ENCODE measurements at places on chromosomes 7 and 10. TPM values are rescaled to one million over a fixed set of nuclear protein-coding genes. Genes with fewer than 3 reads are reported as not detected.

DNA sequence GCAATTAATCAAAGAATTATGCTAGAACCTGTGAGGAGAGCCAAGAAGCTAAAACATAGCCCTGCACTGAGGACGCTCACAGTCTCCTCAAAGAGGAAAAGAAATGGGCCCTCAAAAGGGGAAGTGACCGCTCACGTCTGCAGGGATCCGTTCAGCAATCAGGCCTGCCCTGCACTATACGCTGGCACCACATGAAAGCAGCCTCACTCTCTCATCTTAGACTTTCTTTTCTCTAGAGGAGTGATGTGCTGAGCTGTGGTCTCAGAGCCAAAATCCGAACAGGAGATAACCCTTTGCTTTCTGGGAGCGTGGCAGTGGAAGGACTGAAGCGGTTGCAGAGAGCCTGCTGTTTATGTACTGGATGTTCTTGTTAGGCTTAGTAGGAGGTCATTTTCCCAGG, 6.3 kb upstream of the IL2RA start:
- peak; percentile 75 for DNase-seq

DNA sequence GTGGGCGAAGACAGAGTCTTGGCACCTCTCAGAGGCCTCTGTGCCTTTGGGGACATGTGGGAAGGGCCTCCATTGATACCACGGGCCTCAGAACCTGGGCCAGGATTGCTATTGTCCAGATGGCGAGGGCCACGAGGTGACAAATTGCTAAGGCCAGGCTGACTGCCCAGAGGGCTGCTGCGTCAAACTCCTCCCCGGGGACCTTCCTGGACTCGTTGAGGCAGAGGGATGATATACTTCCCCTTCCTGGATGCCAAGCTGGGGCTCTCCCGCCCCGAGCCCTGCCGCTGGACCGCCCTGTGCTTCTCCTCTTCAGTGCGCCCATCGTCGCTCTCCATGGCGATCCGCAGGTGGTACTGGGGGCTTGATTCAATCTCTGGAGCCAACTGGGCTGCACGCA, 58.9 kb downstream of the LRRC72 start:
- DNase-seq, result no peak

DNA sequence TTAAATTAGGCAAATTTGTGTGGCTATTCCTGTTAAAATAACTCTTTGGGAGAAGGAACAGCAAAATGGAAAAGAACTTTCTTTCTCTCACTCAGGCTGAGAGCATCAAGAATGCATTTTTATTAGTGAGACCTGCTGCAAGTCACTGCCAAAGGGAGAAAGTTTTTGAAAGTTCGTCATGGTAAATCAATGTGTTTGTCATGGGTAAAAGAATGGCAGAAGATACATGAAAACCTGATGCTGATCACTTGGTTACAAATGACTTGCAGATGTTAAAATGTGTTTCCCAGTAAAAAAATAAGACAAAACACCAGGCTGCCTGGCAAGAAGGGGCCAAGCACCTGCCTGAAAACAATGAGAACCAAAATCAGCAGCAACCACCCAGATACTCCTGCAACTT, 484.7 kb upstream of the NRP1 start:
- no peak for DNase-seq

GRCh38 chr10:78890506-78890905, 178.3 kb upstream of the ZMIZ1 start:
- DNase-seq, result no peak

- DNase-seq, result no peak
Measured at GRCh38 chr10:49068209-49068608, 47.1 kb downstream of the VSTM4 start.

DNA sequence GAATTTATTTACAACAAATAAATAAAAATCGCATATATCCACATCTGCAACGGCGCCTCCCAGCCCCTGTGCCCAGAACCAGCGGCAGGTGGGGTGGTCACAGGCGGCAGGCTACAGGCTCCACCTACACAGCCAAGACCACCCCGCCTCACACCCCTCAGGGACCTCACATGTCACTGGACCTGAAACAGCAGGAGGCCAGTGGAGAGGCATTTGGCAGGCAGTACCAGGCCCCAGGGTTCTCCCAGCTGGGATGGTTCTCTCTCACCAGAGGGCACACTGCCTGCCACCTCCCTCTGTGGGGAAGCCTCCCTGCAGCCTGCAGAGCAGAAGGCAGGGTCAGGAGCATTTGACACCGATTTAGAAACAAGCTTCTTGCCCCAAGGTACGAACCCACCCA, 81.5 kb downstream of the MAD1L1 start:
- no peak for DNase-seq

DNA sequence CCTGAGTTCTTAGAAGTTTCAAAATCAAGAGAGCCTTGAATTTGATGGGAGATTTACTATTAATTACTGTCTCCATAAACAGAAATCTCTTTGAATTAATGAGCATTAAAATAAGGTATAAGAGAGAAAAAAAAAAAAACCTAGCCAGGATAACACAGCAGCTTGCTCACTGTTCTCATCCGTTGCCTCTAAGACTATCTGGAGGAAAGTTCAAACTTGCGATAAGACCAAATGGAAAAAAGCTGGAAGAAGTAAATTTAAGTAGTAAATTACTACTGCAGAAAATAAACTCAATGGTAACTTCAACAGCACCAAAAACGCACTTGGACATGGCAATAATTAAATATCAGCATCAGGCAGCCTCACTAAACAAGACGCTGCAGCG, 36.7 kb downstream of the GNA12 start:
- DNase-seq, result no peak

- DNase-seq, result no peak
Measured at GRCh38 chr10:109427411-109427810, 495.9 kb downstream of the XPNPEP1 start.

DNA sequence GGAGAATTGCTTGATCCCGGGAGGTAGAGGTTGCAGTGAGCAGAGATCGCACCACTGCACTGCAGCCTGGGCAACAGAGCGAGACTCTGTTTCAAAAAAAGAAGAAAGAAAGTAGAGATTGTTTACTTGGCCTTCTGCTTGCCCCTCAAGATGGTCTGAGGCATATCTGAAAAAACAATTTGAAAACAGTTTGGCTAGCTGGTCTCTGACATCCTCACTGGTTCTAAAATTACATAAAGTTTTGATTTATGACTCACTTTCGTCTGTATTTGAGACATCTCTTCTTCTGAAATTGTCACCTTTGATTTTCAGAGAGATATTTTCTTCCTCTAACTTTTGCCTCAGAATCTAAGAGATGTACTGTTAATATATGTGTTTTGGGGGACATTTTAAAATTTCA, 49.6 kb upstream of the HELLS start:
- DNase-seq, result no peak

- DNase-seq, result no peak
Measured at GRCh38 chr7:151657173-151657572, 137.5 kb upstream of the RHEB start.

DNA sequence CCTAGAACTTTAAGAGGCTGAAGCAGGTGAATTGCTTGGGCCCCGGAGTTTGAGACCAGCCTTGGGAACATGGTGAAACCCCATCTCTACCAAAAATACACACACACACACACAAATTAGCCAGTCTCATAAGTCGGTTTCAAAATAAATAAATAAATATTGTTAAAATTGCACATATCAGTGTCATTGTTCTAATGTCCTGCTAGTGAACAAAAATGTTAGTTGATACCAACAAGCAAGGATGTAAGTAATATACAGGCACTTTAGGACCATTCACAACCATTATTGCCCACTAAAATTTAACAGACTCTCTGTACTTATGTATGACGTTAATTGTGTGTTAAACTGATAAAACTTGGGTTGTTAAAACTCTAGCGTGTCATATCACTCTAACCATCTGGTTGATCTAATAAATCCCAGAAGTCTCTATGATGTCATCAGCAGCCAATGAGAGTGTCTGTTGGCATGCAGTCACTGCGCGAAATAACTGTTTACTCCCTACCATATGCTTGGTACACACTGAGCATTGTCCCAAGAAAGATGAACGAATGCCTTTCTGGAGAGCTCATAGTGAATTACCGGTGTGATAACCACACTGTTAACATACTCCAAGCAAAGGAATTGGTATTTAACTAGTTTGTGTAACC, 30.4 kb upstream of the OTUD1 start:
- DNase-seq, result no peak

GRCh38 chr7:106392590-106392989, 107.8 kb upstream of the NAMPT start:
- DNase-seq, result no peak

- DNase-seq, result no peak
Measured at GRCh38 chr7:67413670-67414069, 417.0 kb downstream of the TYW1 start.

DNA sequence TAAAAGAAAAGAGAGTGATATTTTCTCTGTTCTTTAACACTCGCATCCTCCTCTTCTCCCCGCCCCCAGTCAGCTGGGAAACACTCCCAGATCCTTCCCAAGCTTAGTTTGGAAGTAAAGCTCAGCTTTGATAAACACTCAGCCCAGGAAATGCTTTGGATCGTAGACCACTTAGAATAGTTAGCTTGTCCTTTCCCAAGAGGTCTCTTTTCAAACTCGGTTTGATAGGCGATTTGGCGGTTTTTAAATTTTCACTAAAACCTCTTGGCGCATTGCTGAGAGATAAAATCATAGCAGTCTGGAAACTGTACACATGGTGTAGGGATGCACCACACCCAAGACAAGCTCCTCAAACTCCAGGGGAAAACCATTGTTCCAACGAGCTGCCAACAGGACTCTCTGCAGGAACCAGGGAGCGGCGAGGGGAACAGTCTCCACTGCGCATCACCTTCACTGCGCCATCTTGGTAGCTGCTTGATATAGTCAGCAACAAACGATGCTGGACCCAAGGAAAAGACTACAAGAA, 22.3 kb downstream of the SMURF1 start:
- DNase-seq, result no peak

DNA sequence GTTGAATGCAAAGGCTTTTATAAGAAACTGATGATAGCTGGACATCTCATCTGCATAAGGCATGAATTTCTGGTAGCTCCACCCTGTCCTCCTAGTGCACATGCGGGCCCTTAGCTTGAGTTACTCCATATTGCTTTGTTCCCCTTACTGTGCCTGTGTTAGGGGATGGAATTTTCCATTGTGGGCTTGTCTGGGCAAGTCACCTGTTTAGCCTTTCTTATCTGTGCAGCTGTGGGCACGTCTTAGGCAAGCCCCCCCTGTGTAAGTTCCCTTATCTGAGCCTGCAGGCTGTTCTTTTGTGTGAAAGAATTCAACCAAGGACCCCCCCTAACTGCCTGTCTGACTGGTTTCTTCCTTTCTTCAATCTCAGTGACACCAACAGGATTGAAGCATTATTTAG, 14.5 kb upstream of the CROT start:
- DNase-seq, result no peak

DNA sequence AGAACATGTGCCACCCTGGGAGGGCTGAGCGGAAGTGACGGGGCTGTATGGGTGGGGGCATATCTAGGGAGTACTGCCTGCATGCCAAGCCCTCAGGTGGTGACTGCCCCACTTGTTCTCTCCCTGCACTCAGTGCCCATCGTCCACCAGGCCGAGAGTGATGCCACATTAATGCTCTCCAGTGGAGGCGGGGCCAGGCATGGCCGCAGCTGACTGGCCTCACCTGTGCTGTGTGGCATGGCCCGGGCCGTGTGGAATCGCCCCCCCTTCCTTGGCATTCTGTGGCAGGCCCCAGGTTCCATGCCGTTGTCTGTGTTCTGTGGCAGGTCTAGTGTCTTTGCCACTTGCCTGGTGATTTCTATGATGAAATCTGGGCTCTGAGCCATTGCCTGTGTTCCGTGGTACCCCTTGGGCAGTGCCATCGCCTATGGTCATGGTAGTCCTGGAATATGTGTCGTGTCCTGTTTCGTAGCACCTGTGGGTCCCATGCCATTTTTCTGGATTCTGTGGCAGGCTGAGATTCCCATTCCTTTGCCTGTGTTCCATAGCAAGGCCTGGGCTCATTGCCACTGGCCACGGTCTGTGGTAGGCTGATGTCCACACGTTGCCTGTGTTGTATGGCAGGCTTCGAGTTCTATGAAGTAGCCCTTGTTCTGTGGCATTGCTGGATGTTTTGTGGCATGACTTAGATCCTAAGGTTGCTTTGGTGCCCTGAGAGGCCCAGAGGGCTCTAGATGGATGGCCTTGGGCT, 8.9 kb downstream of the FLNC start:
- no peak for DNase-seq

DNA sequence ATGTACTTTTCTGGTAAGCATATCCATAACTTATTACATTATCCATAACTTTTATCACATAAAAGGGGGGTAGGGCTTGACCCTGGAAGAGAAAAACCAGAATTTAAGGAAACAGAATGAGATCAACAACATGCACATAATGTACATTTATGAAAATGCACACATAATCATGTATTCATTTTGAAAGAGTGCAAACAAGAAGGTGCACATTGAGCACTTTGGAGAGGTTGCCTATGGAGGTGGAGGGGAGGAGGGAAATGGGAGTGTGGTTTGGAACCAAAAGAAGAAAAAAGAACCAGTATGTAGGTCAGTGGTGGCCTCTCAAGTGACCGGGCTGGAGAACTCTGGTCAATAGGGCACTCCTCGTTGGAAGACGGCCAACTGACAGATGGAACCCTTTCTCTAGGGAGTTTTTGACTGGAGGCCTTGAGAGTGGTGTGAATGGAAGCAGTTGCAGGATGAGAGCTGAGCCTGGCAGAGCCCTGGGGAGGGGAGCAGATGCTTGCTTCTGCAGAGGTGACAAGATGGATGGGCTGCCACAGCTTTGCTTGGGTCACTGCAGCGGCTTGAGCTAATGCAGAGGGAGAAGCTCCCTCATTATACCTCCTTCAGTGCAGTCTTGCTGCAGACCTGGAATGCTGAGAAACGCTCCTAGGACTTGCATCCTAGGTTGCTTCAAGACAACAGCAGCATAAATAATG, 192.7 kb downstream of the SEC23IP start:
- no peak for DNase-seq

- DNase-seq, result no peak
Measured at GRCh38 chr7:40885503-40885902, 750.7 kb downstream of the SUGCT start.

DNA sequence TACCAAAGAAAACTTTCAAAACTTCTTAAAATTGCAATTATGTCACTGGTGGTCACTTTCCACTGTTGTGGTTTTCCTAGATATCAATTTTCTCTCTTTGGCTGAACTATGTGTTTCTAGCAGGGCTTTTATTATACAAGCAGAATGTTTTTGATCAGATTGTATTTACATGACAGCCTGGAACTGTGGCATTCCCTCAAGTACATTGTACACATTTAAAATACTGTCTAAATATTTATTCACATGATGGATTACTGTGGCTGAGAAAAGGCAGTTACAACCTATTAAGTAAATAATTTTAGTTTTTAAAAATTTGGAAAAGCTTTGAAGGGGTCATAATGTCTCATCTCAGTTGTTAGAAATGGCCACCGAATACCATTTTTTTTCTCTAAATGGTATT, 231.9 kb upstream of the PPP1R3A start:
- no peak for DNase-seq

DNA sequence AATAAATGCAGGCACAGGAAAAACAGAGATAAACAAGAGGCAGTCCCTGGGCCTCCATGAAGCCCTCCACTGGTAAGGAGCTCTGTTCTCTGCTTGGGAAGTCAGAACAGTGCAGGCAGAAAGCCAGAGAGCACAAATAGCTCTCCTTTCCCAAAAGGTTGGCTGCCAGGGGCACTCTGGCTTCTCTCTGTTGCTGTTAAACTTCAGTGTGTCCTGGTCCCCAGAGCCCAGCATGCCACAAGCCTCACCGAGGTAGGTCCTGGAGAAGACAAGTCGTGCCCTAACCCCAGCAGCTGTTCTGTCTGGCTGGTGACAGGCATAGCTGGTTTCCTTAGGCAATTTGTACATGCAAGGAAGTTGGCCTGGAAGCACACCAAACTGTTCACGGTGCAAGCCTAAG, 17.3 kb downstream of the SLC16A12 start:
- no peak for DNase-seq

Gene MINDY4
- total RNA-seq, result 1.3 TPM

Gene ZNF485
- 8.1 TPM for total RNA-seq

Gene SPDYE2
- total RNA-seq, result not detected

Gene ODAD2
- total RNA-seq, result 0.88 TPM

Gene TMEM139
- total RNA-seq, result 2.0 TPM

Gene CCL26
- not detected for total RNA-seq

Data from activated CD8-positive, alpha-beta T cell treated with anti-CD3 and anti-CD28 coated beads for 36 hours (primary cell).